ENCODE measurements at places on chromosomes 2 and 18. TPM values are rescaled to one million over a fixed set of nuclear protein-coding genes. Genes with fewer than 3 reads are reported as not detected.
A peak's percentile ranks its signal among the peaks of the same experiment; 100 is the strongest.

SOWAHC gene
- total RNA-seq = 8.5 TPM

ADD2 gene
- 4.8 TPM for total RNA-seq

ACVR2A gene
- total RNA-seq = 15.9 TPM

SLC9A4 gene
- total RNA-seq = not detected

STK16 gene
- total RNA-seq = 13.0 TPM

TACR1 gene
- total RNA-seq = 4.1 TPM

BUB1 gene
- 0.37 TPM for total RNA-seq

ACOXL gene
- total RNA-seq = not detected

UBXN4 gene
- 86.7 TPM for total RNA-seq

THSD7B gene
- 1.4 TPM for total RNA-seq

BOLL gene
- not detected for total RNA-seq

CCDC68 gene
- 3.4 TPM for total RNA-seq

COL5A2 gene
- 63.8 TPM for total RNA-seq

GALR1 gene
- total RNA-seq = 0.09 TPM

CDH7 gene
- not detected for total RNA-seq

SIX3 gene
- not detected for total RNA-seq

UGT1A9 gene
- not detected for total RNA-seq

LRRTM4 gene
- total RNA-seq = not detected

ROCK1 gene
- 50.2 TPM for total RNA-seq

ZRANB3 gene
- 3.8 TPM for total RNA-seq

TDRD15 gene
- not detected for total RNA-seq

TLX2 gene
- not detected for total RNA-seq

LOXL3 gene
- 10.7 TPM for total RNA-seq

CHMP1B gene
- 44.1 TPM for total RNA-seq

- DNase-seq = peak; percentile 4
Observed at GRCh38 chr2:72929010-72929409, 11.7 kb downstream of the EMX1 start.

DNA sequence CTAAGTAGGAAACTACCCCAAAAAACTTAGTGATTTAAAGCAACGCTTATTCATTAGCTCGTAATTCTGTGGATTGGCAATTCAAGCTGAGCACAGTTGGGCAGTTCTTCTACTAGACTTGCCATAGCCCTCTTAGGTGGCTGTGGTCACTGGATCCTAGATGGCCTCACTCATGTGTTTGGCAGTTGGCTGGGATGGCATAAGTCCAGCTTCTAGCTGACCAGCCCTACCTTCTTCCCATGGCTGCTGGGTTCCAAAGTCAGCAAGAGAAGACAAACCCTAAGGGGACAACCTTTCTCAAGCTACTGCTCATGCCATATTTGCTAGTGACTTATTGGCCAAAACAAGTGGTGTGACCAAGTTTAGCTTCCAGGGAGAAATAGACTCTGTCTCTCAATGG, 95.3 kb downstream of the COPS8 start:
- no peak for DNase-seq

- no peak for DNase-seq
Observed at GRCh38 chr2:74181739-74182138, 3.1 kb upstream of the MOB1A start.

- no peak for DNase-seq
Observed at GRCh38 chr2:189870381-189871085, 86.3 kb downstream of the PMS1 start.

GRCh38 chr2:31057691-31058090, 80.5 kb downstream of the GALNT14 start:
- no peak for DNase-seq

DNA sequence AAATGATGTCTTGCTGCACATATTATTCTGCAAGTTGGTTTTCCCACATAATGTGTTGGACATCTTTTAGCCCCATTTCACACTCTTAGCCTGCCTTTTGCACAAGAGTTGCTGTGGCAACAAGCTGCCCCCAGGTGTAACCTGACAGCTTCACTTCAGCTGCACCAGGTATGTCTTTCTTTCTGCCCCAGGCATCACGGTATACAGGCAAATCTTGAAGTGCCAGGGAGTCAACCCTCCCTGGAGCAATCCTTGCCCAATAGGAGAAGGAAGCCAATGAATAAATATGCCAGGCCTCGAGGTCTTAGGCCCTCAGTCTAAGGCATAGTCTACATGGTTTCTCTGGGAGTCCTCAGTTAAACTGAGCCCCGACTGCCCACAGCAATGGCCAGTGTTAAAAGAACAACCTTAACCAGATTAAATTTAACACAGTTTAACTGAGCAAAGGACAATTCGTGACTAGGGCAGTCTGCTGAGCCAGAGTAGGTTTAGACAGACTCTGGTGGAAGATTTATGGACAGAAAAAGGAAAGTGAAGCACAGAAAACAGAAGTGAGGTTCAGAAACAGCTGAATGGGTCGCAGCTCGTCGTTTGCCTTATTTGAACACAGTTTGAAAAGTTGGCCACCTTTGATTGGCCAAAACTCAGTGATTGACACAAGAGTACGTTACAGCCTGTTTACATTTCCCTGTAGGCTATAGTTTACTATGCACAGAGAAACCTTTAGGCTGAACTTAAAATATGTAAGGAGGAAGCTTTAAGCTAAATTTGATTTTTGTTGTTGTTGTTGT, 32.0 kb upstream of the C1QL2 start:
- no peak for DNase-seq

- no peak for DNase-seq
Observed at GRCh38 chr2:219213026-219213415, 5.7 kb downstream of the ABCB6 start.

GRCh38 chr2:179036353-179036905, 13.5 kb downstream of the CCDC141 start:
- DNase-seq = no peak

DNA sequence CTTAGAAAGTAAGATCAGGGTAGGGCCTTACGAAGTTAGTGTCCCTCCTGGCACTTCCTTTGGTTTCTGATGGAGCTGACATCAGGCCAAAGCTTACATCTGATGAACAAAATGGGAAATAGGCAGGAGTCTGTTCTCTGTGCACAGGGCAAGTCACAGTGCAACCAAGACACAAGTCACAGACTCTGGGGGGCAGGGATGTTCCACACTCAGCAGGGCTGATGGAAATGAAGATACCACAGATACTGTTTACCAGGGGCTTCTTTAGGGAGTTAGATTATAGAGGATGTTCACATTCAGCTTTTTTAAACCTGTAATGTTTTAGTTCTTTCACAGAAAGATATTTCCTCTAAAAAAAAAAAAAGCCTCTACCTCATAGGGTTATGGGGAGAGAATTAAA, 106.2 kb upstream of the EPC2 start:
- DNase-seq = no peak

GRCh38 chr2:75432761-75433361, 127.9 kb downstream of the EVA1A start:
- DNase-seq = no peak

DNA sequence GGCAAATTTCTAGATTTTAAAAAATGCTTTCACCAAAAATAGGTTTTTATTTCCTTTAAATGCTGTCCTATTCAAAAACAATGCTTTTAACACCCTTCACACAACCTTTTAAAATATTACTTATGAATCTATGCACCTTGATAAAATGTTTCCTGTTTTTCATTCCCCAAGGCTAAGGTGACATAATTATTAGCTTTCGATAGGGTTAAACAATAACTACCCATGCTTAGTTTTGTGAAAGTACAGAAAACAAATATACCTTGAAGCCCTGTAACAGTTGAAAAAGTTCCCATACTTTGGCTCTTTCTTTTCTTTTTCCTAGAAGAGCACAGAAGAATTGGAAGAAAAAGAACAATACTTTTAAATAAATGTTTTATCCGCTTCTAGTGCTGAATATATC, 54.9 kb upstream of the ITPRID2 start:
- DNase-seq = no peak

GRCh38 chr2:105760191-105760590, 15.5 kb downstream of the NCK2 start:
- no peak for DNase-seq

- DNase-seq = no peak
Observed at GRCh38 chr18:62017618-62018017, 124.8 kb upstream of the RNF152 start.

- no peak for DNase-seq
Observed at GRCh38 chr2:168997118-168997521, 34.0 kb downstream of the ABCB11 start.

DNA sequence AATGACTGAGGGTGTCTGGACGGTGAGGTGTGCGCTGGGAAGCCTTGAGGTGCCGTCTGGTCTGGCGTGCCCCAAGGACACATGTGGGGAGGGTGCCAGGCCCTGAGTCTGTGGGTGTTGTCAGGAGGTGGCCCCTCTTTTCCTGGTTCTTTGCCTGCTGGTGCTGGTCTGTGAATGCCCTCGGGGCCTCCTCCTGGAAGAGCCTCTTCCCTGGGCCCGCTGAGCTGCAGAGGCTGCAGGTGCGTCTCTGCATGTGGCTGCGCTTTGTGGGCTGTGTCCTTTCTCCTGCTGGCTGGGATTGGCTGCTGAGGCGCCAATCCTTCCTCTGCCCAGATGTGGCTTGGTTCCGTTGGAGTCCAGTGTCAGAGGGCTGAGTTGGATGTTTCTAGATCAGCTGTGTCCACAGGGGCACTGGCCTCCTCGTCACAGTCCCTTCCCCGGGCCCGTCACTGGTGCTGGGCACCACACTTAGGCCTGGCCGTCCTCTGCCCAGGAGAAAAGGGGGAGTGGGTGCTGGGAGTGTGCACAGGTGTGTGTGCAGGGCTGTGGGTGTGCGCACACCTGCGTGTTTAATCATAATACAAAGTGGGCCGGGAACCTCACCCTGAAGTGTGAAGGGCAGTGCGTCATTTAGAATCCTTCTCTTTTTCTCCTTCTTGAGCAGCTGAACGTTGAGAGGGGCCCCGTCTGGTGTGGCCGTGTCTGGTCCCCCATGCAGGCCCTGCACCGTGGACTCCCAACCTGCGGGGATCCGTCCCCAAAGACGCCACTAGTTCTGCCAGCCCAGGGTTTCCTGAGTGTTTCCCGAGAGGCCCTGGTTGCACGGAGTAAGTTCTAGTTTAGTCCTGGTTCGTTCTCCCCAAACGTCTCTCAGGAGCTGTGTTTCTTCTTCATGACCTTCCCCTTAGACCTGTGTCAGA, 35.5 kb downstream of the RTP5 start:
- DNase-seq = no peak

- DNase-seq = no peak
Observed at GRCh38 chr2:171723716-171724683, 36.7 kb downstream of the DYNC1I2 start.

GRCh38 chr2:99031481-99031880, 95.5 kb upstream of the CRACDL start:
- no peak for DNase-seq

GRCh38 chr2:37720533-37721200, 49.2 kb upstream of the CDC42EP3 start:
- DNase-seq = no peak

DNA sequence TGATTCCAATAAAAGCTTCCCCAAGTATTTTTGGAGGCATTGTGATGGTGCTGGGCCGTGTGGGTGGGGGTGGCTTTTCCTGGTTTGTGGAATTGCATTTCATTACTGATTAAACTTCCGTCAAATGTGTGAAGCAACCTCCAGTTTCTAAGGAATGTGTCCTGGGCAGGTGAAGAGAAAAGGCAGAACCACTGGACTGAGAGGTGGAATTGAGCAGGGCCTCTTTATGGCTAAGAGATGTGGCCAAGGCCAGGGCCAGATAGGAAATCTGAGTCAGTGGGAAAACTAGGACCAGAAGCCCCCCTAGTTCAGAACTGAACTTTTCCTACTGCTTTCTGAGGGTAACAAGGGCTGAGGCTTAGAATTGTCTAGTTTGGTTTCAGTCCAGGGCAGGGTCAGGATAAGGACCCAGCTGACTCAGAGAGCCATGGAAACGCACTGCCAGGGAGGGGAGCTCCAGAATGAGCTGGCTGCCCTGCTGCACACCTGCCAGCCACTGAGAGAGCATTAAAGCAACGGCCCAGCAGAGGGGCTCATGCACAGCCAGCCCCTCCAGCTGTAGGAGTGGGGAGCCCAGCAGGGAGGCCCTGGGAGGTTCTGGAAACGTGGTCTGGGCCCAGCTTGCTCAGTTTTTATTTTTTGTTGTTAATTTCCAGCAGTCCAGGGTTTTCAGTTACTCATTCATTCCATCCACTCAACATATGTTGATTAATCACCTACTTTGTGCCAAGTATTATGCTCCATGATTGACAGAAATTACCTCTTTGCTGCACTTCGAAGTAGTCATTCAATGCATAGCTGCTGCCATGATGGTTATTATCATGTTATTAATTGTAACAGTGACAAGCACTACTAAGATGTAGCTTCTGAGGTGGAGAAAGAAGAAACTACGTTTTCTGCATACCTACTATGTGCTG, 156.1 kb downstream of the MSH2 start:
- no peak for DNase-seq

DNA sequence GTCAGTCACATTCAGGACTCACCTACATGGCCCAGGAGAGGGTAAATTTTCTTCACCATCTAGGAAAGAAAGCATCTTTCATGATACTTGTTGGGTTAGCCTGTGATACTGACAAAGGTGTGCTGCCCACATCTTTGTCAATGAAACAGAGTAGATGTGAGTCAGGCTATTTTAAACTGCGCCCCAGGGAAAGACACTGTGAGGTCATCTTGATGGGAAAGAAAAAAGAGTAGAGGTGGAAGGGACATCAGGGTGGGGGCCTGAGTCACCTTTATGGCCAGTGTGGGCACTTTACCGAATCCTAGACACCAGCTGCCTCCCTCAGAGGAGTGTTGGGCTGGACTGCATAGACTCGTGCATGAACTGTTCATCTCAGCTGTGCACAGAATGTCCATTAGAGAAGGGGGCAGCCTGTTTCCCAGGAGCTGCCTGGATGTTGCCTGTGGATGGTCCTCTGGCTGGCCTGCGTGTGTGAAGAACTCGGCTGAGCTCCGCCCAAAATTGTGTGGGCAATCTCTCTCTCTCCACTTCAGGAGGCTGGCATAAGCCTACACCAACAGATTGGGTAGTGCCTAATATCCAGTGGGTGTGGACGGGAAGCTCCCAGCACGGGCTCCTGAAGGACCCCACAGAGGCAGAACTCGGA, 278.7 kb upstream of the PXDN start:
- DNase-seq = no peak

GRCh38 chr2:139427164-139427563, 647.0 kb upstream of the NXPH2 start:
- DNase-seq = no peak

- no peak for DNase-seq
Observed at GRCh38 chr2:19357402-19358241, 801 bp downstream of the OSR1 start.

- DNase-seq = no peak
Observed at GRCh38 chr2:222341331-222341730, 42.5 kb upstream of the PAX3 start.

DNA sequence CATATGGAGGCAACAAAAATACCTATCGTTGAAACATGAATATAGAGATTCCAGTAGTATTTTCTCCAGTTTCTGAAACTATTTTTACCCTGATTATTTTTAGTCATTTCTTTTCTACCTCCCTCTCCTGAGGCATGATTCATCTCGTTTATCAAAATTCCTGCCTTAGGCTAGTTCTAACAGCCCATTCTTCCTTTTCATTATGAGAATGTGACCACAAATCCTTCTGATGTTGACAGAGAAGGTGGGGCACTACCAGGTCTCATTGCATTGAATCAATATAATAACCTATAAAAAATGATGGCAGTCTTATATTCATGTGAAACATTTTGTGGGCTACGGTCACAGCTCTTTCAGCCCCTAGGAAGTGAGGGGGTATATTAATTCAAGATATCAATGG, 406.5 kb upstream of the UBE2E3 start:
- DNase-seq = no peak
